Karpas-422 (cell line): ENCODE measurements at places on chromosomes 7 and 10. TPM values are rescaled to one million over a fixed set of nuclear protein-coding genes. Genes with fewer than 3 reads are reported as not detected.
A peak's percentile ranks its signal among the peaks of the same experiment; 100 is the strongest.

CTTNBP2 gene
- total RNA-seq, result not detected in 2 replicates

LAMTOR4 gene
- 171 and 292 TPM in 2 replicates for total RNA-seq

MMD2 gene
- total RNA-seq, result not detected in 2 replicates

NUDT5 gene
- 73.2 and 96.9 TPM in 2 replicates for total RNA-seq

SSC4D gene
- not detected in 2 replicates for total RNA-seq

FAM13C gene
- total RNA-seq, result not detected in 2 replicates

USP54 gene
- 8.2 and 10.7 TPM in 2 replicates for total RNA-seq

HACD1 gene
- total RNA-seq, result not detected in 2 replicates

DNA sequence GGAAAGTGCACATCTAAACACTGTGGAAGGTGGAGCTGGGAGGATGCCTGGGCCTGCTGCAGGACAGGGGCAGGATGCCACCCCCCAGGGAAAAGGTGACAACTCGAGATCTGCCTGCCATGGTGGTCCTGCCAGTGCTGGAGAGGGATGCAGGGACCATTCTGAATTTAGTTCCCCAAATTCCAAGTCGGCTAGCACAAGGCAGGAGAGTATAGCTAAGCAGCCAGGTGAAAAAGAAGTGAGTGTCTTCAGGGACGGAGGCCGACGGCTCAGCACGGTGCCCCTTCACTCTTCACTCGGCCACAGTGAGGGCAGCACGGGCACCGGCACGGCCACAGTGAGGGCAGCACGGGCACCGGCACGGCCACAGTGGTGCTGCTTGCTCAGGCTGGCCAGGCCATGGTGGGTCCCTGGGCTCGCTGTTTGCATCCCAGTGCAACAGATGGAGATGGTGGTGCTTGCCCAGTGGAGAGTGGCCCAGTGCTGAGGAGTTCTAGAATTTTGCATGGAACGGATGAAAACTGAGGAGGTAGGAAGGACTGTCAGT, 161.3 kb upstream of the SHH start:
- no peak for DNase-seq
- H3K36me3 ChIP-seq, result no peaks in the 10 kb centered on the region
- no peak overlapping the region for H3K4me3 ChIP-seq
- H3K4me1 ChIP-seq, result no peaks in the 10 kb centered on the region
- no peak overlapping the region for H3K27ac ChIP-seq

GRCh38 chr10:117214401-117214800, 17.1 kb downstream of the KCNK18 start:
- H3K27me3 ChIP-seq, result no peaks in the 10 kb centered on the region; the same call in 1 of the 2 replicates
- no peak for DNase-seq
- H3K4me3 ChIP-seq, result no peak overlapping the region
- H3K4me1 ChIP-seq, result peaks cover 17% of the 10 kb centered on the region
- no peaks in the 10 kb centered on the region for H3K36me3 ChIP-seq

- no peak overlapping the region for H3K4me3 ChIP-seq
- no peaks in the 10 kb centered on the region for H3K27me3 ChIP-seq
- H3K36me3 ChIP-seq, result no peaks in the 10 kb centered on the region
- no peak overlapping the region for H3K27ac ChIP-seq
- DNase-seq, result no peak
Measured at GRCh38 chr10:2929480-2930258, 137.7 kb upstream of the PFKP start.

- DNase-seq, result no peak
- H3K4me1 ChIP-seq, result no peaks in the 10 kb centered on the region
- no peak overlapping the region for H3K4me3 ChIP-seq
- no peak overlapping the region for H3K27ac ChIP-seq
Measured at GRCh38 chr7:4904346-4904745, 20.8 kb upstream of the RADIL start.

DNA sequence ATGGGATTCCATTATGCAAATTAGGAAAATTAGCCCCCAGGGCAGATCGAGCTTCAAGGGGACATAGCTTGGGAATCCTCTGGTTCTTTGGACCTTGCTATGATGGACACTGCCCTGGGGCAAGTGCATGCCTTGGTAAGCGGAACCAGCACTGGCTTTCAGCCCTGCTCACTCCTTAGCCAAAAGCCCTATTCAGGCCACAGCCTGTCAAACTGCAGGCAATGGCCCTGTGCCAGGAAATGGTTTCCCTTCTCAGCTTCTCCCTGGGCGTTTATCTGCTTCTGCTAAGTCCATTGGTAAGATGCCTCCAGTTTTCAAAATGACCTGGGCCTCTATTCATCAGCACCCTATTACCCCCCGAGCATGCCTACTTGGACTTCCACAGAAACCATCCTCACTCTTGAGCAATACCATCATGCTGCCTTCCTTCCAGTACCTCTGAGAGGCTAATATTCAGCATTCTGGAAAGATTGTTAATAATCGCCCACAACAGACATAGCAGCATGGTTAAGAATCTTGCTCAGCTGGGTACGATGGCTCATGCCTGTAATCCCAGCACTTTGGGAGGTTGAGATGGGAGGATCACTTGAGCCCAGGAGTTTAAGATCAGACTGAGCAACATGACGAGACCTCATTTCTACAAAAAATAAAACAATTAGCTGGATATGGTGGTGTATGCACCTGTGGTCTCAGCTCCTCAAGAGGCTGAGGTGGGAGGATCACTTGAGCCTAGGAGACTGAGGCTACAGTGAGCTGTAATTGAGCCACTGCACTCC, 918.6 kb upstream of the AUTS2 start:
- DNase-seq, result no peak
- H3K4me3 ChIP-seq, result no peak overlapping the region
- H3K4me1 ChIP-seq, result no peaks in the 10 kb centered on the region
- H3K27ac ChIP-seq, result no peak overlapping the region
- no peaks in the 10 kb centered on the region for H3K27me3 ChIP-seq

DNA sequence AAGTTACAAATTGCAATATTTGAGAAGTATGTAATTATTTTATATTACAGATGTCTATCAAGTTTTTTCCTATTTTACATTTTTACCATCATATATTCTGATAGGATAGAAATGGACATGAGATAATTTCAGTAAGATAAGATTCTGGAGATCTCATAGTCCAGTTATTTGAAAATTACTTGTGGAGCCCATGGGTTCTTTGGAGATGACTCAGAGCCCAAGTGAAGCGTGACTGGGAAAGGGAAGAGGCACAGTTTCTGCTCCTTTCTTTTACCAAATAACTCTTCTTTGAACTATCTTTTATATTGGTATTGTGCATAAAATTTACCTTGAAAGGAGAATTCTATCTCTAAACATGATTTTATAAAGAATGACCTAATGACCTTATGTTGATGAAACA, 2.4 kb downstream of the CD36 start:
- H3K27ac ChIP-seq, result no peak overlapping the region
- no peaks in the 10 kb centered on the region for H3K4me1 ChIP-seq
- no peaks in the 10 kb centered on the region for H3K36me3 ChIP-seq
- DNase-seq, result no peak
- no peaks in the 10 kb centered on the region for H3K27me3 ChIP-seq
- H3K4me3 ChIP-seq, result no peak overlapping the region

- DNase-seq, result peak; percentile 55
- H3K36me3 ChIP-seq, result no peaks in the 10 kb centered on the region
- no peaks in the 10 kb centered on the region for H3K4me1 ChIP-seq
- H3K27me3 ChIP-seq, result no peaks in the 10 kb centered on the region
- H3K27ac ChIP-seq, result no peak overlapping the region
Measured at GRCh38 chr10:91694170-91694794, 61.4 kb upstream of the PPP1R3C start.

GRCh38 chr10:95601116-95601719, 40.0 kb upstream of the SORBS1 start:
- H3K4me1 ChIP-seq, result no peaks in the 10 kb centered on the region
- H3K36me3 ChIP-seq, result no peaks in the 10 kb centered on the region
- peak; percentile 68 for DNase-seq
- no peaks in the 10 kb centered on the region for H3K27me3 ChIP-seq

GRCh38 chr7:37765872-37766525, 82.4 kb upstream of the NME8 start:
- H3K27me3 ChIP-seq, result no peaks in the 10 kb centered on the region
- H3K4me1 ChIP-seq, result no peaks in the 10 kb centered on the region
- H3K4me3 ChIP-seq, result no peak overlapping the region
- DNase-seq, result no peak
- no peak overlapping the region for H3K27ac ChIP-seq
- no peaks in the 10 kb centered on the region for H3K36me3 ChIP-seq

GRCh38 chr7:36279200-36279925, 110.3 kb upstream of the ANLN start:
- no peaks in the 10 kb centered on the region for H3K36me3 ChIP-seq
- H3K27ac ChIP-seq, result peak overlapping the region; percentile 100

- H3K27me3 ChIP-seq, result no peaks in the 10 kb centered on the region
- DNase-seq, result no peak
- H3K36me3 ChIP-seq, result no peaks in the 10 kb centered on the region
- H3K27ac ChIP-seq, result no peak overlapping the region
- H3K4me1 ChIP-seq, result no peaks in the 10 kb centered on the region
Measured at GRCh38 chr10:116353817-116354216, 29.6 kb downstream of the CCDC172 start.

- no peaks in the 10 kb centered on the region for H3K36me3 ChIP-seq
- no peak overlapping the region for H3K27ac ChIP-seq
- no peak for DNase-seq
- H3K4me3 ChIP-seq, result no peak overlapping the region
Measured at GRCh38 chr7:108283252-108283651, 153.1 kb upstream of the LAMB4 start.

DNA sequence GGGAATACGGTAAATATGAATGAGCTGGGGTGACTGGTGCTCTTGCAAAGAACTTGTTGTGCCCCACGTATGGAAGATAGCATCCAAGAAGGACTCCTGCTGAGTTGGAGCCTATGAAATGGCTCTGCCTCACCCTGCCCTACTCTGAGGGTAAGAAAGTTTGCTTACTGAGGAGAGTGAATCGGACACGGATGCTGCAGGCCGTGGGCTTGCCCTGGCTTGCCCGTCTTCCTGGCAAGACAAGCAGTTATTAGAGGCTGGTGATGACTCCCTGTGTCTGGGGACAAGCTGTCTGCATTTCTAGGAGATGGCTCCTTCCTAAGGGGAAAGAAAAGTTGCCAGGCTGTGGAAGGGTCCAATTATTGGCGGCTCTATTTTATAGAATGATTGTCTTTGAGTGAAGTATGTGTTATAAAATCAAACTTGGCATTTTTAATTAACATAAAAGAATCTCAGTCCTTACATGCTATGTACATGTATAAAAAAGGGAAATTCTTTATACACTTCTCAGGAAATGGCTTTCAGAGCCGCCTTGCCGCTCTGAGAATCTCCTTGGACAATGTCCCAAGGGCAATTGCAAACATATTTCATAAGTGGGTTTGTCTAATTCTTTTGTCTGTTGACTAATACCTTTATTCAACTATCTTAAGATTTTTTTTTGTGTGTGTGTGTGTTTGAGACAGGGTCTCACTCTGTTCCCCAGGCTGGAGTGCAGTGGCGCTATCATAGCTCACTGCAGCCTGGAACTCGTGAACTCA, 64.6 kb downstream of the CYP26A1 start:
- H3K27me3 ChIP-seq, result no peaks in the 10 kb centered on the region
- no peak overlapping the region for H3K4me3 ChIP-seq
- H3K36me3 ChIP-seq, result no peaks in the 10 kb centered on the region
- no peak overlapping the region for H3K27ac ChIP-seq
- H3K4me1 ChIP-seq, result no peaks in the 10 kb centered on the region

DNA sequence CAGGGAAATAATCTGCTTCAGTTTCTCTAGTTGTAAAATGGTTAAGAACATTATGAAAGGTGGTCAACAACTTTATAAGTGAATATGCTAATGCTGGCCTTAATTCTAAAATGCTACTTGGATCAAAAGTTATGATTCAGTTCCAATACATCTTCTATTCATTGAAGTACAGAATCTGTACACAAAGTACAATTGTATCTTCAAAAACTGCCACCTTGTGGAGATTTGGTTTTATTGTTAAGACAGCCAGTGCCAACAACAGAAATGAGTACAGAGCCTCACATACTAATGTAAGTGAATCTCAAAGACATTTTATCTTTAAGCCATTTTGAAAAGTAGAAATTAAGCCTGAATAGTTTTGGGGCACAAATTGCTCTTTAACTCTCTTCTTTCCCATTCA, 194.0 kb downstream of the CFTR start:
- no peaks in the 10 kb centered on the region for H3K4me1 ChIP-seq
- no peak overlapping the region for H3K4me3 ChIP-seq
- no peak overlapping the region for H3K27ac ChIP-seq
- peak; percentile 63 for DNase-seq

DNA sequence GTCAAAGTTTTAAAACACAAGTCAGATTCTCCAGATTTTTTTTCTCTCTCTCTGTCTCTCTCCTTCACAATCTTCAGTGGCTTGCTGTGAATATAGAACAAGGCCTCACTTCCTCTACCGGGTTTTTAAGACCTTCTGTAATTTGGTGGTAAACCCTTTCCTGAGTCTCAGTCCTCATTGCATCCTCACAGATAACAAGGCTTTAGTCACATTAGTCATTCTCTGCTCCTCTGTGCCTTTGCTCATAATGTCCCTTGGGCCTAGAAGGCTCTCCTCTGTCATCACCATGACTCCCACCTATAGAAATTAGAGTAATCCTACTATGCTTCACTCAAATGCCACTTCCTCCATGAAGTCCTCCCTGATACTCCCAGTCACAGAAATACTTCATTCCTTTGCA, 172.7 kb upstream of the HPS1 start:
- H3K4me1 ChIP-seq, result no peaks in the 10 kb centered on the region
- no peak overlapping the region for H3K4me3 ChIP-seq
- no peaks in the 10 kb centered on the region for H3K27me3 ChIP-seq
- H3K36me3 ChIP-seq, result no peaks in the 10 kb centered on the region

DNA sequence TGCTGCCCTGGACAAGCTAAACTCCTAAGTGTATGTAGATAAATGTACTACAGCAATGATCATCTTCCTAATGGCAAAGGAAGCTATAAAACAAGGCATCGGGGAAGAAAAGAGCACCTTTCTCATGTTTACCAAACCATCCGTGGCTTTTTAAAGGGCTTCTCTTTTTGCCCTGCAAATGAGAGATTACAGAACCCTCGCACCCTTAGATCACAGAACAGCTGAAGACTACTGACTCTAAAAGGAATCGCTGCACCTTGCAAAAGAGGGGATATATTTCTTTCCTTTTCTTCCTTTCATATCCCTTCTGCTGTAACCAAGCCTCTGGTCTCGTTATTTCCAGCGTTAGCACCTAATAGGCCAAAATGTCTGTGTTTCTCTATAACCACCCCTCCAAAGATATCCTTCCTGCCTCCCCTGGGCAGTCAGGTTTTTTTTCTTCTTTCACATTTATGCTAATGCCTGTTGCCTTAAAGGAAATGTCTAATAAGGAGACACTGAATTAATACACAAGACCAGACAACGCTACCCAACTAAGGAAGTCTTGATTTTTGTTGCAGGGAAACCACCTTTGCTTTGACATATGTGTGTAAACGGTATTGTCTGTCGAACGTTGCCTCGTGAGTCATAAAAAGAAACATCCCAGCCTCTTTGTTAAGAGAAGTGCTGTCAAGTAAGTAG, 10.5 kb downstream of the ST8SIA6 start:
- H3K4me1 ChIP-seq, result no peaks in the 10 kb centered on the region
- no peaks in the 10 kb centered on the region for H3K36me3 ChIP-seq
- no peak overlapping the region for H3K4me3 ChIP-seq
- no peaks in the 10 kb centered on the region; the same call in 1 of the 2 replicates for H3K27me3 ChIP-seq

GRCh38 chr7:116630932-116631671, 40.9 kb upstream of the MET start:
- peak; percentile 47 for DNase-seq
- no peak overlapping the region for H3K27ac ChIP-seq
- H3K4me3 ChIP-seq, result no peak overlapping the region; the same call in 1 of the 2 replicates
- no peaks in the 10 kb centered on the region for H3K27me3 ChIP-seq
- H3K36me3 ChIP-seq, result no peaks in the 10 kb centered on the region

- H3K4me1 ChIP-seq, result peaks cover 21% of the 10 kb centered on the region
- H3K36me3 ChIP-seq, result no peaks in the 10 kb centered on the region
- no peaks in the 10 kb centered on the region for H3K27me3 ChIP-seq
- H3K27ac ChIP-seq, result no peak overlapping the region
- peak; percentile 71 for DNase-seq
Measured at GRCh38 chr10:70656489-70656888, 15.8 kb upstream of the ADAMTS14 start.
